IMR-90 (cell line): ENCODE measurements at places on chromosomes 6 and 20. TPM values are rescaled to one million over a fixed set of nuclear protein-coding genes. Genes with fewer than 3 reads are reported as not detected.

DNA sequence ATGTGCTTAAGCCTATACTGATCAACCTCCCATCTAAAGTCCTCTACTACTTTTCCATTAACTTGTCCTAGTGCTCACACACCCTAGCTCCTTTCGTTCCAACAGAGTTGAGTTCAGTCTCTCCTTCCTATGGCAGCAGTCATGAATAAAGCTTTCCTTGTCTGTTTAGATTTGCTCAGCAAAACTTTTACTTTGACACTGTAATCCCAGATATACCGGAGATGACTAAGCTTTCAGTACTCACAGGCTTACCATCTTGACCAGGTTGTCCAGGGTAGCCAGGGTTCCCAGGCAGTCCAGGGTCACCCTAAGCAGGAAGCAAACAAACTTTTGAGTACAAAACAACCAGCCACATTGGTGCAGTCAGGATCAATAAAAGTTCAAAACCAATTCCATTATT is 90.7 kb downstream of the COL21A1 start:
- DNase-seq = peak; percentile 40
- no peak overlapping the region for H3K27ac ChIP-seq
- H3K4me1 ChIP-seq = no peaks in the 10 kb centered on the region; the same call in 1 of the 2 replicates
- no peak overlapping the region for H3K4me3 ChIP-seq
- no peaks in the 10 kb centered on the region for H3K36me3 ChIP-seq

DNA sequence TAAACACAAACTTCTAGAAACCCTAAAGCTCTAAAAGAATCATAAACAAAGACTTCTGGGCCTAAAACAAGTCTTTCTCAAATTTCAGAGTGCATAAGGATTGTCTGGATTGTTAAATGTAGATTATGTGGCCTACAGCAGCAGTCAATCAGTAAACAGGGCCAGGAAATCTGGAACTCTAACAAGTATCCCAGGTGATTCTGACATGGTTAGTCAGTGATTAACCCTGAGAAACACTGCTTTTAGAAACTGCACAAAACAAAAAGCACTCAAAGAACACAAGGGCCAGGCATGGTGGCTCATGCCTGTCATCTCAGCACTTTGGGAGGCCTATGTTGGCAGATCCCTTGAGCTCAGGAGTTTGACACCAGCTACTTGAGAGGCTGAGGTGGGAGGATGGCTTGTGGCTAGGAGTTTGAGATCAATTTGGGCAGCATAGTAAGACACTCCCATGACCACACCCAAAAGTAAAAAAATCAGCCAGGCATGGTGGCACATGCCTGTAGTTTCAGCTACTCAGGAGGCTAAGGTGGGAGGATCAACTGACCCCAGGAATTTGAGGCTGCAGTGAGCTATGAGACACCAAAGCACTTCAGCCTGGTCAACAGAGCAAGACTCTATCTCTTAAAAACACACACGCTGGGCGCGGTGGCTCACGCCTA is 5.9 kb downstream of the MED20 start:
- peaks cover 22% of the 10 kb centered on the region for H3K36me3 ChIP-seq
- peaks cover 5% of the 10 kb centered on the region for H3K4me1 ChIP-seq
- H3K4me3 ChIP-seq = no peak overlapping the region
- H3K27me3 ChIP-seq = no peaks in the 10 kb centered on the region

DNA sequence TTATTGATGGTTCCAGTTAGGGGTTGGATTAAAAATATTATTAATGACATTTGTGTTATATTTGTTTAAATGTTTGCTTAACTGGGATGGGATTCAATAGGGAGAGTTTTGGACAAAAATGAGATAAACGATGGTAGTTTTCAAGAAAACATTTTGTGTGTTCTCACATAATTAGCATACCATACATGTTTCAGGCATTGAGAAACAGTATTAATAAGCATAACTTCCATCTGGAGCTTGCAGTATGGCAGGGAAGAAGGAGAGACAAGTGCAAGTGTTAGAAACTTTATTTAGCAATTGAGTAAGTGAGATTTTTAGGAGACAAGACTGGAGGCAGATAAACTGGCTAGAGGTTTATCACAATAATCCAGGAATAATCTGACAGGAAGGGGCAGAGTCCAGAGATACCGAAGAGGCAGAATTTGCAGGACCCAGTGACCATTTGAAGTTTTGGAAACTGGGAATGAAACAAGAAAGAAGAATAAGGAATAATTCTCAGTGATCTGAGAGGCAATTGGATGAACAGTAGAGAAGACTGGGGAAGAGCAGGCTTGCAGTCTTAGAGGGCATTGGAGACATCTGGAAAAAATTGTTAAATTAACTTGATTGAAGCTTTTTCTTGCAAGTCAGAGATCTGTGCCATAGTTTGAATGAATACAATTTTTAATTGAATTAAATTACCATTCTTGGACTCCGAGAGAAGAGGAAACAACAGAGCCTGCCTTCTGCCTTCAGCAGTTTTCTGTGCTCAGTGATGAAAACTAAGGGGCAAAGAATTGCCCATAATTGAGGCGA is 73.0 kb upstream of the PTCHD4 start:
- H3K27me3 ChIP-seq = no peaks in the 10 kb centered on the region
- no peak overlapping the region for H3K27ac ChIP-seq
- H3K36me3 ChIP-seq = no peaks in the 10 kb centered on the region
- no peaks in the 10 kb centered on the region for H3K4me1 ChIP-seq
- DNase-seq = no peak

Gene CENPQ
- total RNA-seq = 2.2 and 5.8 TPM in 2 replicates

Gene TSPO2
- total RNA-seq = not detected in 2 replicates

- no peak overlapping the region for H3K27ac ChIP-seq
- no peaks in the 10 kb centered on the region for H3K4me1 ChIP-seq
Measured at GRCh38 chr6:15945593-15946159, 183.2 kb upstream of the MYLIP start.

DNA sequence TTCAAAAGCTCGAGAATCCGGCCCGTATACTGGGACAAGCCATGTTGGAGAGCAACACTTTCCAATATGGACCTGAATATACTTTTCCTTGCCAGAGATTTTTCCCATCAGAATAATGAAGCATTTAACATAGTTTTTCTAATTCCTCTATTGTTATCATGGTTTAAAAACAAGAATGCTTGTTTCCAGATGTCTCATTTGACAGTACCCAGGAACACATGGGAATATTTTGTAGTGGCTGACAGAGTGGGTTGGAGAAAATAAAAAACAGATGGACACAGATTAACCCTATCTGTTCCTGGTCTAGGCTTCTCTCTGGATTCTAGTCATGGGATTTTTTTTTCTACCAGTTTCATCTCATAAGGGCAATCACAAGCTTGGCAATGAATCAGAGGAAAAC is 164.8 kb upstream of the CEP162 start:
- H3K27ac ChIP-seq = no peak overlapping the region
- no peaks in the 10 kb centered on the region for H3K27me3 ChIP-seq
- no peaks in the 10 kb centered on the region for H3K36me3 ChIP-seq
- no peaks in the 10 kb centered on the region for H3K4me1 ChIP-seq
- no peak overlapping the region for H3K4me3 ChIP-seq

Gene TUBE1
- total RNA-seq = 8.6 and 10.0 TPM in 2 replicates

GRCh38 chr6:89186762-89187161 is 30.4 kb downstream of the GABRR1 start:
- H3K4me3 ChIP-seq = no peak overlapping the region
- H3K27me3 ChIP-seq = peaks cover 5% of the 10 kb centered on the region
- DNase-seq = no peak
- H3K27ac ChIP-seq = no peak overlapping the region
- H3K4me1 ChIP-seq = no peaks in the 10 kb centered on the region

GRCh38 chr6:16758163-16758975 is 2.9 kb downstream of the ATXN1 start:
- H3K36me3 ChIP-seq = peaks cover 2% of the 10 kb centered on the region; the same call in 1 of the 2 replicates
- H3K4me3 ChIP-seq = no peak overlapping the region
- DNase-seq = no peak
- peaks cover 4% of the 10 kb centered on the region for H3K4me1 ChIP-seq
- H3K27ac ChIP-seq = no peak overlapping the region

GRCh38 chr6:166624275-166624674 is 2.8 kb downstream of the RPS6KA2 start:
- peaks cover 31% of the 10 kb centered on the region for H3K4me1 ChIP-seq
- no peaks in the 10 kb centered on the region for H3K36me3 ChIP-seq
- H3K27ac ChIP-seq = peak overlapping the region; percentile 55; the same call in 1 of the 2 replicates
- no peak overlapping the region for H3K4me3 ChIP-seq

GRCh38 chr20:11891776-11892545 is 25.7 kb upstream of the BTBD3 start:
- peaks cover 6% of the 10 kb centered on the region; the same call in 1 of the 2 replicates for H3K4me1 ChIP-seq
- H3K27me3 ChIP-seq = no peaks in the 10 kb centered on the region
- no peaks in the 10 kb centered on the region for H3K36me3 ChIP-seq

Gene ADGB
- not detected in 2 replicates for total RNA-seq

Gene LSM2
- total RNA-seq = 48.0 and 56.3 TPM in 2 replicates

DNA sequence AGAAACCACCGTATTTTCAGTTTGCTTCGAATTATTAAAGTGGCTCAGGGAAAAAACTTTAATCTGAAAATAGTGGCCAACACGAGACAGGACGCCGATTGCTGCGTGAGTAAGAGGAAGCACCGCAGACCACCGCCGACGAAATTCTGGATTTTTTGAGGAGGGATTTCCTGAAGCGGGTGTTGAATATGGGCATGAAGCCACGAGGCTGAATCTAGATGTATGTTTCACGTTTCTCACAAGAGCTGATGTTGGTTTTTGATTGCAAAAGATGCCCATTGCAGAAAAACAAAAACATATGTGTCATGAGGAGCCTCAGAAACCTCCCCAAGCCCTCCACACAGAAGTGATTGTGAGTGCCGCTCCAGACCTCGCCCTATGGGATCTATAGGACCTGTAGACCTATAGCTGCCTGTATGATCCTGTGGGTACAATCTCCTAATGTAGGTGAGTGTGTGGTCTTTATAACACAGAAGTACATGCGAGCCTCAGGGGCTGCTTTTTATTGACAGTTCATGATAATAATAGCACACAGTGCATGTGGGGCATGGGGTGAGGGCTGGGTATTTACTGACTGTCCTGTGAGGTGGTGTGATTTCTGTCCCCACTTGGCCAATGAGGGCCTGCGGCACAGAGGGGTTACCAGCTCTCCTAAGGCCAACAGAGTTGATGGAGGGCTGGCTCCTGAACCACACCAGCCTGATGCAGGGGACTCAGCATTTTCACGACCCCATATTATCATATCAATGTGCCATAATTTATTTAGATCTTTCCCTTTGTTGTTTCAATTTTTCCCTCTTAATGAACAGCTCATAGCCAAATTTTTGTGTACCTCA is 243.9 kb downstream of the DLL1 start:
- H3K27ac ChIP-seq = no peak overlapping the region
- DNase-seq = no peak
- H3K4me3 ChIP-seq = no peak overlapping the region

Gene BEND6
- 9.7 and 10.6 TPM in 2 replicates for total RNA-seq

- H3K4me3 ChIP-seq = no peak overlapping the region
- no peak overlapping the region for H3K27ac ChIP-seq
- no peaks in the 10 kb centered on the region for H3K27me3 ChIP-seq
- no peak for DNase-seq
- no peaks in the 10 kb centered on the region for H3K4me1 ChIP-seq
Measured at GRCh38 chr6:170212956-170213636, 77.8 kb downstream of the DLL1 start.

DNA sequence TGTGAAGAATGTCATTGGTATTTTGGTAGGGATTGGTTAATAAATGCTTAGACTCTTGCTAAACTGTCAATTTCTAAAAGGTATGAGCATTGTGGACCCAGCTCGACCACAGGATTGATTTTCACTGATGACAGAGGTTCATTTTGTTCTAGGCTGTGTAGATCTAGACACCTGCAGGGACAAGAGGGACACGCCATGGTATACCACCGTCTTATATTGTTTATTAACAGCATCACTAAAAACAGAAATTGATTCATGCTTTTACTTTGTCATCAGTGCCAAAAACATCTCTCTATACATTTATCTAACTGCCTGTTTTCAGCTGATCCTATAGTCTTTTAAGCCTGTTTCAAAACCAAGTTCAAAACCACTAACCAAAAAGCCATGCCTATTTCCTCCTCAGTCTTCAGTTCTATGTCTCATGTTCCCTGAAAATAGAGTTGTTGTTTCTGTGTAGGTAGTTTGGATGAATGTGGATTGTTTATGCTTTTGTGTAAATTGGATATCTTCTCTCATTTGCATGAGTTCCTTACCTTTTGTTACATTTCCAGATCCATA is 109.8 kb downstream of the JAG1 start:
- H3K4me3 ChIP-seq = no peak overlapping the region
- H3K4me1 ChIP-seq = peaks cover 8% of the 10 kb centered on the region
- DNase-seq = no peak
- no peaks in the 10 kb centered on the region for H3K27me3 ChIP-seq

DNA sequence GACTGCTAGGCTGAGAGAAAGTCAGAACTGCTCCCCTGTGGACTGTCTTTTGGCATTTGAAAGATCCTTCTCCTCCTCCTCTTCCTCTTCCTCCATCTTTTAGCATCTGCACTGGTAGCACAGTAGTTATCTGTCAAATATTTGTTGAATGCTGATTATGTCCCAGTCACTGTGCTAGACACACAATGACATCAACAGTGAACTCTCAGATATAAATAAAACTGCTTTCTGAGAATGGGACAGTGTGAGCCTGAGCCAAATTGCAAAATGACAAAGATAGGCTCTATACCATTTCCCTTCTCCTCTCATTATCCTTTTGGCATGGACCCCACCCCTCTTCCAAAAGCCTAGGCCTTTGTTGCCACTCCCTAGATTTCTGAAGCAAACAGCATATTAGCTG is 27.9 kb upstream of the LRRC1 start:
- no peaks in the 10 kb centered on the region for H3K27me3 ChIP-seq
- H3K36me3 ChIP-seq = no peaks in the 10 kb centered on the region
- H3K27ac ChIP-seq = no peak overlapping the region
- no peak overlapping the region for H3K4me3 ChIP-seq
- DNase-seq = no peak

Gene BAG2
- 10.0 and 19.2 TPM in 2 replicates for total RNA-seq

GRCh38 chr6:80316686-80317231 is 210.3 kb downstream of the BCKDHB start:
- no peak overlapping the region for H3K4me3 ChIP-seq
- H3K4me1 ChIP-seq = no peaks in the 10 kb centered on the region; the same call in 1 of the 2 replicates
- no peak for DNase-seq
- no peaks in the 10 kb centered on the region for H3K36me3 ChIP-seq
- no peak overlapping the region for H3K27ac ChIP-seq

DNA sequence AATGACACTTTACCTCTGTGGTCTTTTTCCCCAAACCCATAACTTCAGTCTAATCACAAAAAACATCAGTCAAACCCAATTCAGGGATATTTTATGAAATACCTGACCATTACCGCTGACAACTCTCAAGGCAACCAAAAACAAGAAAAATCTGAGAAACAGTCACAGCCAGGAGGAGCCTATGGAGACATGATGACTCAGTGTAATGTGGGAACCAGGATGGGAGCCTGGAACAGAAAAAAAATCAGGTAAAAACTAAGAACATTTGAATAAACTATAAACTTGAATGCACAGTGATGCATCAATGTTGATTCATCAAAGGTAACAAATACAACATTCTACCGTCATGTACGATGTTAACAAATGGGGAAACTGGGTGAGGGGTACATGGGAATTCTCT is 84.1 kb upstream of the TSHZ2 start:
- no peak for DNase-seq
- H3K4me1 ChIP-seq = no peaks in the 10 kb centered on the region
- no peaks in the 10 kb centered on the region for H3K36me3 ChIP-seq

GRCh38 chr6:11714798-11715285 is 63.8 kb downstream of the ADTRP start:
- DNase-seq = no peak
- no peak overlapping the region for H3K27ac ChIP-seq
- H3K4me1 ChIP-seq = peaks cover 28% of the 10 kb centered on the region
- no peaks in the 10 kb centered on the region for H3K36me3 ChIP-seq
- no peaks in the 10 kb centered on the region for H3K27me3 ChIP-seq
- no peak overlapping the region for H3K4me3 ChIP-seq
